ENCODE measurements at places on chromosomes 12 and 14. TPM values are rescaled to one million over a fixed set of nuclear protein-coding genes. Genes with fewer than 3 reads are reported as not detected.

- no peak for DNase-seq
- H3K27me3 ChIP-seq = no peaks in the 10 kb centered on the region
- no peaks in the 10 kb centered on the region for H3K4me1 ChIP-seq
- no peak overlapping the region for H3K4me3 ChIP-seq
These were observed 53.7 kb upstream of the PELI2 start for GRCh38 chr14:56064513-56064912.

GRCh38 chr12:3168223-3169221 is 91.3 kb downstream of the TSPAN9 start:
- no peaks in the 10 kb centered on the region for H3K4me1 ChIP-seq
- no peak overlapping the region for H3K27ac ChIP-seq
- H3K4me3 ChIP-seq = no peak overlapping the region
- DNase-seq = peak; percentile 42
- no peaks in the 10 kb centered on the region for H3K36me3 ChIP-seq

DNA sequence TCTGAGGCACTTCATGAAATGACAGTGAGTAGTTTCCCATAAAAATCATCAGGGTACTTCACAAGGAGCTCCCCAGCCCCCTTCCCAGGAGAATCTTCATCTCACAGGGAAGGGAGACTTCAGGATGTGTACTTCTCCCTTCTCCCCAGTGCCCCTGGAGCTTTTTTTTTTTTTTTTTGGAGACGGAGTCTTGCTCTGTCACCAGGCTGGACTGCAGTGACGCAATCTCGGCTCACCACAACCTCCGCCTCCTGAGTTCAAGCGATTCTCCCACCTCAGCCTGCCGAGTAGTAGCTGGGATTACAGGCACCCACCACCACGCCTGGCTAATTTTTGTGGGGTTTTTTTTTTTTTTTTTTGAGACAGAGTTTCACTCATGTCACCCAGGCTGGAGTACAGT is 10.4 kb downstream of the ITPK1 start:
- DNase-seq = peak; percentile 70
- H3K4me1 ChIP-seq = no peaks in the 10 kb centered on the region
- no peak overlapping the region for H3K27ac ChIP-seq

NTN4 gene
- 13.3 TPM for total RNA-seq

GRCh38 chr12:6615802-6616201 is 8.6 kb upstream of the CHD4 start:
- no peak overlapping the region for H3K4me3 ChIP-seq
- no peak for DNase-seq
- no peaks in the 10 kb centered on the region for H3K36me3 ChIP-seq
- H3K27me3 ChIP-seq = peaks cover 3% of the 10 kb centered on the region
- no peak overlapping the region for H3K27ac ChIP-seq

GRCh38 chr12:113860950-113861349 is 105.2 kb downstream of the RBM19 start:
- no peak overlapping the region for H3K27ac ChIP-seq
- H3K4me1 ChIP-seq = no peaks in the 10 kb centered on the region
- H3K27me3 ChIP-seq = no peaks in the 10 kb centered on the region
- H3K36me3 ChIP-seq = peaks cover 19% of the 10 kb centered on the region

- no peaks in the 10 kb centered on the region for H3K36me3 ChIP-seq
- no peak overlapping the region for H3K4me3 ChIP-seq
- no peaks in the 10 kb centered on the region for H3K4me1 ChIP-seq
- no peak overlapping the region for H3K27ac ChIP-seq
- no peak for DNase-seq
These were observed 815.7 kb downstream of the NRXN3 start for GRCh38 chr14:78985668-78986381.

- DNase-seq = no peak
- H3K4me3 ChIP-seq = no peak overlapping the region
- H3K4me1 ChIP-seq = no peaks in the 10 kb centered on the region
- H3K36me3 ChIP-seq = no peaks in the 10 kb centered on the region
- H3K27me3 ChIP-seq = no peaks in the 10 kb centered on the region
- H3K27ac ChIP-seq = no peak overlapping the region
These were observed 37.5 kb downstream of the ERH start for GRCh38 chr14:69360438-69361108.

Data from psoas muscle (tissue), 8 donors.